ENCODE measurements at places on chromosomes 2 and 18. TPM values are rescaled to one million over a fixed set of nuclear protein-coding genes. Genes with fewer than 3 reads are reported as not detected.

PAX3 gene
- polyA plus RNA-seq, result not detected

UCN gene
- 2.4 TPM for polyA plus RNA-seq

GKN1 gene
- not detected for polyA plus RNA-seq

ANKRD29 gene
- 40.4 TPM for polyA plus RNA-seq

PAX8 gene
- polyA plus RNA-seq, result 9.2 TPM

IMP4 gene
- polyA plus RNA-seq, result 29.9 TPM

ACTR2 gene
- polyA plus RNA-seq, result 193 TPM

DNA sequence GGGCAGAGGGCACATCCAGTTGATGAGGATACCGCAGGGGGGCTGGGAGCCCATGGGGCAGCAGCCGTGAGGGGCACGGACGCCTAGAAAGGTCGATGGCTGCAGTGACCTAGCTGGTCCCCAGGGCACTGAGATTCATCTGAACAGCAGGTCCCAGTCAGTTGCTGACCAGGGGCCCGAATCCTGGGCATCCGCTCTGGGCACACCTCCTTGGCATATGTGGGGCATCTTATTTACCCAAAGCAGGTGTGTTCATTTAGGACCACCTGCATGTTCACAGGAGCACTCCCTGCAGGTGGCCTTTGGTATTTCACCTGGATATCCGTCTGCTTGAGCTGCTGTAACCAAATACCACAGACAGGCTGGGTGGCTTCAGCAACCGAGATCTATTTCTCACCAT is 72.0 kb upstream of the ODC1 start:
- H3K27me3 ChIP-seq, result no peaks in the 10 kb centered on the region
- H3K4me3 ChIP-seq, result no peak overlapping the region
- H3K27ac ChIP-seq, result no peak overlapping the region
- no peaks in the 10 kb centered on the region for H3K4me1 ChIP-seq
- H3K36me3 ChIP-seq, result no peaks in the 10 kb centered on the region
- no peak for DNase-seq

DNA sequence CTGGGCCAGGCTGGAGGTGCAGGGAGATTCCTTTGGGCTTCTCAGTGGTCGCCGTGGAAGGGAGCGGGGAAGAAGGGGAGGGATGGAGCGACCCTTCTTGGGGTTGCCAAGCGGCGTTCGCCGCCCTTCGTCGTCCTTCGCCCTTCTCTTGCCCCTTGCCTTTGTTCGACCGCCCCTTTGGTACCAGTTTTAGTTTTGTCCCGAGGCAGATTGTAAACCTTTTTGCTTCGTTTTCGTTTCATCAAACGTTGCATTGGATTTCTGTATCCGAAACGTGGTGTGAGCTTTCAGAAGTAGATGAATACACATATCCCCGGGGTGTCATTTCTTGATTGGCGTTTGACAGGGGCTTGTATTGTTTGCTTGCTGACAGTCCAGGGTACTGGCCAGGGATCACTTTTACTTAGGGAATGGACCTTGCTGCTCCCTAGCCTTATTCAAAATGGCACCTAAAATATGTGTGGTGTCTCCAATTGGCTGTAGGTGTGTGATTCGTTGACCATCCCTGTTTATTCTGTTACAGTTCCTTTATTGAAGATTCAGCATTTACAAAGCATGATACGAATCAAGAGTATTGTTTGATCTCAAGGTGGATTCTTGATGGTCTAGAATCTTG is 788 bp downstream of the USP14 start:
- H3K27ac ChIP-seq, result peak overlapping the region; percentile 79
- H3K36me3 ChIP-seq, result peaks cover 10% of the 10 kb centered on the region
- H3K4me1 ChIP-seq, result peaks cover 21% of the 10 kb centered on the region
- no peaks in the 10 kb centered on the region for H3K27me3 ChIP-seq
- no peak for DNase-seq

DNA sequence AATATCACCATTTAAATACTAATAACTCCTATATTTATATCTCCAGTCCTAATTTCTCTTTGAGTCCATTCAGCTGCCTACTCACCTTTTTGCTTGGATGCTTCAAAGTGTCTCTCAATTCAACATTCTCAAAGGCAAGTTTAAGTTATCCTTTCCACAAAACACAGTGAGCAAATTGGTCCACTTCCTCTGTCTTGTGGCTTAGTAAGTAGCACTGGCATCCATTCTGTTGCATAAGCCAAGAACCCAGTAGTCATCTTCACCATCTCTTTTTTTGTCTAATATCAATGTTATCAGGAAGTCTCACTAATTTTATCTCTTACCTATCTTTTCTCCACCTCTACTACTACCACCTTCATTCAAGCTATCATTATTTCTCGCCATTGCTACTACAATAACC is 27.4 kb upstream of the IL1RL1 start:
- no peaks in the 10 kb centered on the region for H3K36me3 ChIP-seq
- H3K27ac ChIP-seq, result no peak overlapping the region
- peaks cover 20% of the 10 kb centered on the region for H3K4me1 ChIP-seq

DNA sequence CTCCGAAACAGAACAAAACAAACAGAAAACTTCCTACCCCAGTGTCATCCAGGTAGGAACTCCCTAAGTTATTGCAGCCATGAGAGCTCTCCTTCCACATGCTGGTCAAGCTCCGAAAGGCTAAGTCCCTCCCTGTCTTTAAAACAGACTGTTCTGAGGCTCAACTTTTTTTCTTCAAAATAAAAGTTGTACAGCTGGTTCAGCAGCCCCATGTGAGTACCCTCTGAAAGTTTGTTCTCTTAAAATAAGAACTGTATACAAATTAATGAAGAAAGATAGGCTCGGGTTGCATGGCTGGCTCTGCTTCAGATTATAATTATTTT is at the start of gene PDE1A:
Gene PDE1A, minus strand, starts transcription at position 119 of the 323 bp plus-strand sequence.
- no peaks in the 10 kb centered on the region for H3K4me1 ChIP-seq
- peak within 1 kb of the TSS; percentile 2 for H3K27ac ChIP-seq
- H3K27me3 ChIP-seq, result no peaks in the 10 kb centered on the region

DNA sequence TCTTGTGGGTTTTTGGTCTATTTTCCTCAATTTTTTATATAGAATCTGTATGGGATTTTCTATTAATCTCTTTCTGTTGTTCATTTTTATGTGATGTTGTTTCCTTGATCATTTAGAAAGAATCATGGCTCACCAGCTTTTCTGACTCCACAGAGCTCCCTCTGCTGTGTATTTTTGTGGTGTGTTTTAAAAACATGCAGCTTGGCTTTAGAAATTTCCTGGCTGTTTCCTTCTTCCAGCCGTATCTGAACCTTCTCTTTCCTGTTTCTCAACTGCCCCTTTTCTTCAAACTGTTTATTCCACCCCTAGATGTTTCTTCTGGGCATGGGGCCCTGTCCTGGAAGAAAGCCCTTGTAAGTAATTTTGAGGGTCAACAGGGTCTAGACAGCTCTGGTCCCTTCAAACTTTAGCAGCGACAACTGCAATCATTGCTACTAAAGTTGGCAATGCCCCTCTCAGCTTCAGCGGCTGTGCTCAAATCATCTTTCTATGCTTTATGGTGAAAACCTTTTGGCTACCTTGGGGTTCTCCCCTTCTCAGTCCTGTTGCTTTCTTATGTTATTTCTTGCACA is 17.6 kb upstream of the COPS8 start:
- no peaks in the 10 kb centered on the region for H3K27me3 ChIP-seq
- H3K4me3 ChIP-seq, result no peak overlapping the region
- no peaks in the 10 kb centered on the region for H3K4me1 ChIP-seq
- H3K36me3 ChIP-seq, result no peaks in the 10 kb centered on the region

DNA sequence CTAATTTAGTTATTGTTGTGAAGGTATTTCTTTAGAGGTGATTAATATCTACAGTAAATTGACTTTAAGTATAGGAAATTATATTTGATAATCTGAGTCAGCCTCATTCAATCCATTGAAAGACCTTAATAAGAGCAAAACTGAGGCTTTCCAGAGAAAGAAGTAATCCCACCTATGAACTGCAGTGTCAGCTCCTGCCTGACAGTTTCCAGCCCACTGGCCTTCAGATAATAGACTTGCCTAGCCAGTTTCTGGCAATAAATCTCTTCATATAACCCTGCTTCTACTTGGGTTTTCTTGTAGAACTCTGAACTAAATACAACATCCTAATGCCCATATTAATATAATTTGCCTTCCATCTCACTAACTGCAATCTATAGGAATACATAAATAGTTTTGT is 437.9 kb upstream of the UBE2E3 start:
- H3K36me3 ChIP-seq, result no peaks in the 10 kb centered on the region
- no peak for DNase-seq
- no peaks in the 10 kb centered on the region for H3K4me1 ChIP-seq
- no peak overlapping the region for H3K27ac ChIP-seq

DNA sequence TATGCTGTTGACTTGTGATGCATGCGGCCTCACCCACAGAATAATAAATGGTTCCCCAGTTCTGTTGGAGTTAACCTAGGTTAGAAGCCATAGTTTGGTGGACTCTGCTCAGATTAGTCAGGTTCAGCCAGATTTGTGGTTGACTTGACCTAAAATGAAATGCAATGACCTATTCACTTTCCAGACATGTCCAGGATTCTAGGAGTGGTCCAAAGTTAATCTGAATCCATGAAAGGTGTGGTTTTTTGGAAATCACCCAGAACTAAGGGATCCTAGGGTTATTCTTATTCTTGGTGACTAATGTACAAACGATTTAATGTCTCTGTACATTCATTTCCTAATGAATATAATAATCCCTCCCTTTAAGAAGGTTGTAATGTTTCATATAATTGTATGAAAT is 88.9 kb upstream of the RBBP8 start:
- H3K36me3 ChIP-seq, result no peaks in the 10 kb centered on the region
- no peaks in the 10 kb centered on the region for H3K27me3 ChIP-seq
- H3K4me3 ChIP-seq, result no peak overlapping the region
- DNase-seq, result no peak
- no peak overlapping the region for H3K27ac ChIP-seq

- H3K4me1 ChIP-seq, result no peaks in the 10 kb centered on the region
- no peaks in the 10 kb centered on the region for H3K27me3 ChIP-seq
- H3K36me3 ChIP-seq, result no peaks in the 10 kb centered on the region
- no peak overlapping the region for H3K4me3 ChIP-seq
- no peak overlapping the region for H3K27ac ChIP-seq
Observed at GRCh38 chr2:16784652-16785051, 119.0 kb upstream of the CYRIA start.

GRCh38 chr18:46868169-46868921 is 49.0 kb downstream of the PIAS2 start:
- no peak for DNase-seq
- H3K27ac ChIP-seq, result no peak overlapping the region
- H3K4me1 ChIP-seq, result no peaks in the 10 kb centered on the region
- H3K4me3 ChIP-seq, result no peak overlapping the region
- H3K27me3 ChIP-seq, result no peaks in the 10 kb centered on the region
- no peaks in the 10 kb centered on the region for H3K36me3 ChIP-seq

DNA sequence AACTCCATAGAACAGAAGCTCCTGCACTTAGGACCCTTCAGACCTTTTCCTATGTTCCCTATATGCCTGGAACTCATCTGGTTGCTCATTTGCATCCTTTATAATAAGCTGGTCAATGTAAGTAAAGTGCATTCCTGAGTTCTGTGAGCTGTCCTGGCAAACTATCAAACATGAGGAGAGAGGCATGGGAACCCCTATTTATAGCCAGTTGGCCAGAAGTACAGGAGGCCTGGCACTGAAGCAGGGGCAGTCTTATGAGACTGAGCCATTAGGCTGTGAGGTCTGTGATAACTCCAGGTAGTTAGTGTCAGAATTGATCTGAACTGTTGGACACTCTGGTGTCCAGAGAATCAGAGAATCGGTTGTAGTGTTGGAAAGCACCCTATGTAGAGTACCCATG is 88.4 kb downstream of the EHD3 start:
- no peaks in the 10 kb centered on the region for H3K36me3 ChIP-seq
- H3K27ac ChIP-seq, result no peak overlapping the region
- H3K27me3 ChIP-seq, result no peaks in the 10 kb centered on the region
- H3K4me1 ChIP-seq, result peaks cover 12% of the 10 kb centered on the region
- DNase-seq, result no peak

DNA sequence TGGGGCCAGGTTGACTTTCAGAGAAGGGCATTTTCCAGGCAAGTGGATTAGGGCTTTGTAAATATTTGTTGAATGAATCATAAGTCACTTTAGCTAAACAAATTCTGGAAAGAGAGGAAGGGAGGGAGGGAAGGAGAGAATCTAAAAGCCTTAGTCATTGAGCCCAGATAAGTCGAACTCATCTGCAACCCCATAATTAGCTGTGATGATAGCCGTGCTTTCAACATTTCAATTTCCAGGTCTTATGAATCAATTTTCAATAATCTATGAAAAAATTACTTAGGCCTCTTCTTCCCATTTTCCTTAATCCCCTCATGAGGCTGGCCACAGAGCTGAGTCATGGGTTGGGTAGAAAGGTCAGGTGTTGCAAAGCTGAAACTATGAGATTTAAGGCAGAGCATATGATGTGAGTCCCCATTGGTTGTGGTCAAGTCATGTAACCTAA is 111.9 kb upstream of the MAPRE2 start:
- no peaks in the 10 kb centered on the region for H3K27me3 ChIP-seq
- H3K4me3 ChIP-seq, result no peak overlapping the region
- no peak overlapping the region for H3K27ac ChIP-seq
- no peak for DNase-seq

DNA sequence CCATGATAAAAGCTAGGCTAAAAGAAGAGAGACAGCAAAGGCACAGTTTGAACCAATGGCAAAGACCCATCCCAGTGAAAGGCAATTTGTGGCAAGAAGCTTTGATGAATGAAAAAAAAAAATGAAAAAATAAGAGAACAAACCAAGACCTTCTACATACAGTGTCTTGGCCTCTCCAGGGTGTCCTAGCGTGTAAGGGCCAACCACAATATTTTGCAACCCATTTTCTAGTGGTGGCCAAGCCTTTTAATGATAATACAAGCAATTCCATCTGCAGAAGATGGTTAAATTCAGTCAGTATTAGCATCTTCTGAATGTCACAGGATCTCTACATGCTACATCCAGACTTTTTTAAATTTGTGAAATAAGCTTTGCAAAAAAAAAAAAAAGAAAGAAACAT is 270.4 kb downstream of the LRATD1 start:
- no peaks in the 10 kb centered on the region for H3K4me1 ChIP-seq
- no peak for DNase-seq
- H3K27me3 ChIP-seq, result no peaks in the 10 kb centered on the region
- no peak overlapping the region for H3K4me3 ChIP-seq
- no peaks in the 10 kb centered on the region for H3K36me3 ChIP-seq

GRCh38 chr18:69097349-69097748 is 299.5 kb downstream of the CCDC102B start:
- no peaks in the 10 kb centered on the region for H3K27me3 ChIP-seq
- no peak overlapping the region for H3K27ac ChIP-seq
- no peak overlapping the region for H3K4me3 ChIP-seq

DNA sequence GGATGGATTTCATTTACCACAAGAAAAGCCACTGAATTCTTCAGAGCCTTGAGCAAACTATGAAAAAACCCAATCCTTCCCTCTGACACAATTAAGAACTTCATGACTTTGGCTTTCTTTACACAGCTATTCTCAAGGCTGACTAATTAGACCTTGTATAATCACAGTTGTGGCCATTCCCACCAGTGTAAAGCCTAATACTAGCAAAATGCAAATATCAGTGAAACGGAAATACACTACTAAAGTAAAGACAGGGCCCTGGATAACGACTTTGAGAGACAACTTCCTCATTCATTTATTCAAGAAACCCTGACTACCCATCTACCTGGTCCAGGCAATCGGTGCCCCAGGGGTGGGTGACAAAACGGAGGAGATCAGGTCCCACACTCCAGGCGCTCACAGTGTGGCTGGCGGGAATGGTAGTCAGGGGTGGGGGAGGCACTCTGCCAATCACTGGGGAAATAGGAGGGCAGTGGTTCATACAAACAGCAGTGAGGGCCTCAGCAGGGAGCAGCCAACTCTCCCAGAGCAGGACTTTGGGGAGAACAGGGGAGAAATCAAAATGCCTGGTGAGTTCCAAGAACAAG is 28.1 kb downstream of the TMEM163 start:
- DNase-seq, result no peak
- no peak overlapping the region for H3K27ac ChIP-seq
- no peak overlapping the region for H3K4me3 ChIP-seq
- H3K36me3 ChIP-seq, result no peaks in the 10 kb centered on the region
- no peaks in the 10 kb centered on the region for H3K27me3 ChIP-seq

GRCh38 chr2:76211991-76212985 is 501.6 kb upstream of the GCFC2 start:
- no peaks in the 10 kb centered on the region for H3K36me3 ChIP-seq
- no peaks in the 10 kb centered on the region for H3K4me1 ChIP-seq
- no peak for DNase-seq
- no peaks in the 10 kb centered on the region for H3K27me3 ChIP-seq

All from left lung (tissue), 14 donors.